ENCODE measurements at places on chromosomes 7 and 10. TPM values are rescaled to one million over a fixed set of nuclear protein-coding genes. Genes with fewer than 3 reads are reported as not detected.

DNA sequence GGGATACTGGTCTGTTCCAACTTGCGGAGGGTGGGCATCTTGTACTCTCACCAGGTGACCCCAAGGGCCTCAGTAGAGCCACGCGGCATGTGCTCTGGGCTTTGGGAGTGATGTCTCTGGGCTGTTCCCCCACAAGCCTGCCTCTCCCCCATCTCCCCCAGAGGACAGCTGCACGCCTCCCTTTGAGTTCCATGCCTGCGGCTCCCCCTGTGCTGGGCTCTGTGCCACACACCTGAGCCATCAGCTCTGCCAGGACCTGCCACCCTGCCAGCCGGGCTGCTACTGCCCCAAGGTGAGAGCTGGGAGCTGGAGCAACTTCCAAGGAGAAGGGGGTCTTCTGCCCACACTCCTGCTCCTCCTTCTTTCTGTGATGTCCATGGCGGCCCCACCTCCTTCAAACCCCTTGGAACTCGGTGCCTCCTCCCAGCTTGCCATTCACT is 15.0 kb upstream of the ZNF862 start:
- H3K36me3 ChIP-seq: no peaks in the 10 kb centered on the region
- no peaks in the 10 kb centered on the region for H3K4me1 ChIP-seq
- no peak overlapping the region for H3K27ac ChIP-seq

TMEM196 gene
- not detected for total RNA-seq

- no peaks in the 10 kb centered on the region for H3K27me3 ChIP-seq
- H3K4me1 ChIP-seq: no peaks in the 10 kb centered on the region
- H3K27ac ChIP-seq: no peak overlapping the region
- H3K4me3 ChIP-seq: no peak overlapping the region
- no peak for DNase-seq
Observed at GRCh38 chr7:107874605-107875446, 16.2 kb upstream of the DLD start.

DNA sequence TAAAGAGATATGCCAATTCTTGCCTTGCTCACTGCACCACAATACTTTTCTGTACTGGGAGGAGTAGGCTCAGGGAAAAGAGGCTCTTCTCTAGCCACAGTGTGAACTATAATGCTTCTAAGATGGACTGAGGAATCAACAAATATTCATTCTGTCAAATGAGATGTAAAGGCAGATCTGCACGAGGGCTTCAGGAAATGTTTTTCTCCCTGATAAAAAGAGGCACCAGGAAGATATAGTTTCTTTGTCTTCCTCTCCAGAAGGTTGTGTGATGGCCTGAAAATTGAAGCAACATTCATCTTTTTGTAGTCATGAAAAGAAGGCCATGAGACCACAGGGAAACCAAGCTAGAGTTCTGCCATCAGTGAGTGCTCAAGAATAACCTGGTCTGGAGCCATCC is 79.1 kb upstream of the NME8 start:
- no peaks in the 10 kb centered on the region for H3K27me3 ChIP-seq
- no peak overlapping the region for H3K27ac ChIP-seq
- no peaks in the 10 kb centered on the region for H3K36me3 ChIP-seq

DNA sequence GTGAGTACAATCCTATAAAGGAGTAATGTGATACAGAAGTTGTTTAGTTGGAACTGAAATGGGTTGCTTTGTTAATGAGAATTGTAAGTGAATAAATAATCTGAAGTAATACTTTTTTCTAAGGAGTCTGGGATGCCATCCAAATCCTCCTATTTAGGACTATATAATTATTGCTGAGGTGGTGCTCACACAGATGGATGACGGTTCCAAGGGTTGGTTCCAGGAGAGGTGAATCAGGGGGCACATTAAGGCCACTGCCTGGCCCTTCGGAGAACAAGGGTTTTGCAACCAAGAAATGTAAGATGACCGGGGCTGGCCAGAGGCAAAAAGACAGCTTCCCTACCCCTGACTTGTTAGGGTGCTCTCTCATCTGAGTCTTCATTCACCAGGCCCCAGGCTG is 352.7 kb downstream of the PHTF2 start:
- H3K36me3 ChIP-seq: no peaks in the 10 kb centered on the region
- H3K4me3 ChIP-seq: no peak overlapping the region
- H3K4me1 ChIP-seq: no peaks in the 10 kb centered on the region
- no peak overlapping the region for H3K27ac ChIP-seq

NPY4R gene
- not detected for total RNA-seq

PIP gene
- not detected for total RNA-seq

ZNF239 gene
- total RNA-seq: 1.4 TPM

DNA sequence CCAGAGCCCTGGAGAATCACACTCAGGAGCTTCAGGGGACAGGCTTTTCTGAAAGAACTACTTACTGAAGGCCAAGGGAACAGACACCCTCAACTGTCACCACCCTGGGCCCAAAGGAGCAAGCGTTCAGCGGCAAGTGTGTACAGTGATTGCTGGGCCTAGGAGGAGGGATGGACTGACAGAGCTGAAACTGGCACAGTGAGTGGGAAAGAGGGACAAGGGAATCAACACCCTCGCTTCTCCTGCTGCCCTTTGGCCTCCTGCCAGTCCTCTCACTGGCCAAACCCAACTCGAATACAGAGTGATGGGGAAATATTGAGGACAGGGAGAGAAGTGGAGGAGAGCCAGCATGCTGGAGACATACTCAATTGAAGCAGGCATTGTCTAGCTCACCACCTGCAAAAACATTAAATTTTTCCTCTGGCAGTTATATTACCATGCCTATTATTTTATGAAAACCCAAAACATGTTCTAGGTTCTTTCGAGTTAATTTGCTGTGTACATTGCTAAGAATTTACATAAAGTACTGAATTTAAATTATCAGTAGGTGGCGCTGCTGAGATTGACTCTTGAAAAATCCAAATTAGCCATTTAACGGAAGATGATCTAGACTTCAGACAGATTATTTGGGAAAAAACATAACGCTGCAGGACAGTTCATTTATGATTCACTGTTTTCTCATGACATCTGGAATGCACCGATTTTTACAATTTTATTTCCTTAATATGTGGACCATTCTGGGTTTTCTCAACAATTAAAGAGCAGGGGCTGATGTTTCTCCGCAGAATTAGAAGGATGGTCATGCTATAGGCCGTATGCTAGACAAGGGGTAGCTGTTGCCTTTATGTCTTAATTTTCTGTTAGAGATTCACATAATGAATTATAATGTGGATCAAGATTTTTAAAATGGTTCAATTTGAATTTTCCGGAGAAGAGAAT is 14.7 kb upstream of the TMEM236 start:
- H3K27me3 ChIP-seq: no peaks in the 10 kb centered on the region
- no peaks in the 10 kb centered on the region for H3K36me3 ChIP-seq
- no peaks in the 10 kb centered on the region for H3K4me1 ChIP-seq
- H3K4me3 ChIP-seq: no peak overlapping the region
- no peak overlapping the region for H3K27ac ChIP-seq
- DNase-seq: peak; percentile 59

CLCN1 gene
- 0.19 TPM for total RNA-seq

MRC1 gene
- 0.05 TPM for total RNA-seq

DNA sequence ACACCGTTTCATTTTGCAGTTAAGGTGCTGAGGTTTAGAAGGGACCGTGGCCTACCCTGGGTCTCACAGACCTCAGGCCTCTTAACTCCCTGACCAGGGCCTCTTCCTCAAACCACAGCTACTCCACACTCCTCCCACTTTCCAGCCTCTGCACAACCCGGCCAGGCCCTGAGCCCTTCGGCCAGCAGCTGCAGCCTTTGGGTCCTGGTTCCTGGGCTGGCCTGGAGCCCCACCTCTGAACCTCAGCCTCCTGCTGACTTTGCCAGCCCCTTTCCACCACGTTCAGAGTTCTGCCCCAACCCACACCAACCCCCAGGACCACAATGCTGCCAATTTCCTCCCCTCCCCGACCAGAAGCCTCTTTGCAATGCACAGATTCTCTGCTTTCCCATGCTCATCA is 84.1 kb downstream of the VOPP1 start:
- no peaks in the 10 kb centered on the region for H3K27me3 ChIP-seq
- H3K4me1 ChIP-seq: peaks cover 16% of the 10 kb centered on the region
- no peak overlapping the region for H3K27ac ChIP-seq
- peaks cover 40% of the 10 kb centered on the region for H3K36me3 ChIP-seq
- no peak overlapping the region for H3K4me3 ChIP-seq

MUC3A gene
- total RNA-seq: 0.24 TPM

DNA sequence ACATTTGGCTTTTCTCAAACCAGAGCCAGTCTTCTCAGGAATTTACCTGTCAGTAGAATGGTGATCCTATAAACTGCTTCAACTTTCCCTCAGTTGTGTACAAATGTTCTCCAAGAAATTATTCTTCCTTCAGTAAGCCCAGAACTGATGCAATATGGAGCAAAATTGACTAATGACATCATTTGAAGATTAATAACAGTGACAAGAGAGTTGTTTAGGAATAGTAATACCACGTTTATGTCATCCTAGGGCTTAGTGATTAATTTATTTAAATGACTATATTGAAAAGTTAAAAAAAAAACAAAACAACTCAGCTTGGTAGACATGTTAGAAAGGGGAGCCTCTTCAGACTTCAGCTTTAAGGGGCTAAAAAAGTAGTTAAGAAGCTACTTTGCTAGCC is 933.2 kb downstream of the GATA3 start:
- no peaks in the 10 kb centered on the region for H3K27me3 ChIP-seq
- H3K36me3 ChIP-seq: no peaks in the 10 kb centered on the region
- H3K4me1 ChIP-seq: no peaks in the 10 kb centered on the region
- no peak overlapping the region for H3K27ac ChIP-seq
- no peak overlapping the region for H3K4me3 ChIP-seq

- no peaks in the 10 kb centered on the region for H3K27me3 ChIP-seq
- H3K27ac ChIP-seq: no peak overlapping the region
- no peak for DNase-seq
- no peaks in the 10 kb centered on the region for H3K36me3 ChIP-seq
Observed at GRCh38 chr7:114630201-114630990, 215.8 kb downstream of the FOXP2 start.

DNA sequence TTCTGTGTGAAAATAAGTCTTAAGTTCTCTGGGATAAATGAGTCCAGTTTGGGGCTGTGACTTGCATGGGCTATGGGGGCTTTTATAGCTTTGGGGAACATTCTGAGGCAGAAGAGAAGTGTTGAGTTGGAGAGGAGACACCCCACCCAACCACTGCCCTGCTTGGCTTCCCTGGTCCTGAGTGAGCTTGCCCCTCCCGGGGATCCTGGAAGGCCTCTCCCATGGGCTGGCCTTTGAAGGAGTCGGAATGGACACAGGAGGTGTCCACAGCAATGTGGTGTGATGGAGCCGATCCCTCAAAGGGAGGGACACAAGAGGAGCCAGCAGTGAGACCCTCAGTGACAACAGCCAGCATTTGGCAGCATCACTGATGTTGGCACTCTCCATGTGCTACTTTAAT is 89.8 kb downstream of the GLRX3 start:
- DNase-seq: no peak
- H3K36me3 ChIP-seq: no peaks in the 10 kb centered on the region
- H3K4me3 ChIP-seq: no peak overlapping the region
- H3K27me3 ChIP-seq: no peaks in the 10 kb centered on the region

PNLIP gene
- not detected for total RNA-seq

DNA sequence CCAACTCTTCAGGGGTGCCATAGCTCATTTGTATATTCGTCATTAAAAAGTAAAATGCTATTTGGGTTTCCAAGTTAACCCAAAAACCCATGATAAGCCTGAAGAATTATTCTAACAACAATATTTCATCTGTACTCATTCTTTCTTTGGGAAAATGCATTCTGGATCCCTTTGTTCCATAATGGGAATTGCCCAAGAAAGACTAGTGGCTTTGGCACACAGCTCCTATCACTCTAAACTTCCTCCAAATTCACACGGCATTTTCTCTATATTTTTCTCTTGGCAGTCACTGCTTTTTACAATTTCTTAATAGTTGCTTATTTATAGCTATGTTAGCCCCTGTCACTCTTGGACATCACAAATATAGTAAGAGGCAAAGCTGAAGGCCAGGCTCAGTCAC is 29.1 kb downstream of the CHCHD3 start:
- DNase-seq: no peak
- H3K27me3 ChIP-seq: no peaks in the 10 kb centered on the region
- H3K27ac ChIP-seq: no peak overlapping the region
- no peak overlapping the region for H3K4me3 ChIP-seq
- no peaks in the 10 kb centered on the region for H3K36me3 ChIP-seq

DNA sequence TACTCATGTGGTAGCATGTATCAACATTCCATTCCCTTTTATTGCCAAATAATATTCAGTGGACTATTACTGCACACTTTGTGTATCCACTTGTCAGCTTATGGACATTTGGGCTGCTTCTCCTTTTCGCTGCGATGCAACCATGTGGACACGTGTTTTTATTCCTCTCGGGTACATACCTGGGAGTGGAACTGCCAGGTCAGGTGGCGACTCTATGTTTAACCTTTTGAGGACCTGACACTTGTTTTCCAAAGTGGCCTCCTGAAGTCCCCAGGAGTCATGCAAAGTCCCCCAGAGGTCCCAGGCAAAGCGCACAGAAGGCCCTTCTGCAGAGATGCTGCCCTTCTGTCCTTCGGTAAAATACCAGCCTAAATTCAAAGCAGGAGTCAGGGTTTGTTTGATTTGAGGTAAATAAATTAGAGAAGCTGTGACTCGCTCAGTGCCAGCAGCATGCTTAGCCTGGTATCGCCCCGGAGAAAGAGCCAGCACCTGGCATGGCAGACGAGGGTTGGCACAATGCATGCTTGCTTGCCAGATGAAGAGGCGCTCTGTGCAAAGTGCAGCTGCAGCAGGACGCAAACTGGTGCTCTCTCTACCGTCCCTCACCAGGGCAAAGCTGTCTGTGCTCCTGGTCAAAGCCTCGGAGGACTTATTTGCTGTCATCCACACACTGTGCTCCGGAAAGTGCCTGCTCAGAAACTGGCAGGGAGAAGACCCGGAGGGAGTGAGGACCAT is 37.8 kb downstream of the HIPK2 start:
- no peaks in the 10 kb centered on the region for H3K36me3 ChIP-seq
- H3K4me3 ChIP-seq: no peak overlapping the region
- no peak overlapping the region for H3K27ac ChIP-seq
- peaks cover 24% of the 10 kb centered on the region for H3K4me1 ChIP-seq
- no peak for DNase-seq

DNA sequence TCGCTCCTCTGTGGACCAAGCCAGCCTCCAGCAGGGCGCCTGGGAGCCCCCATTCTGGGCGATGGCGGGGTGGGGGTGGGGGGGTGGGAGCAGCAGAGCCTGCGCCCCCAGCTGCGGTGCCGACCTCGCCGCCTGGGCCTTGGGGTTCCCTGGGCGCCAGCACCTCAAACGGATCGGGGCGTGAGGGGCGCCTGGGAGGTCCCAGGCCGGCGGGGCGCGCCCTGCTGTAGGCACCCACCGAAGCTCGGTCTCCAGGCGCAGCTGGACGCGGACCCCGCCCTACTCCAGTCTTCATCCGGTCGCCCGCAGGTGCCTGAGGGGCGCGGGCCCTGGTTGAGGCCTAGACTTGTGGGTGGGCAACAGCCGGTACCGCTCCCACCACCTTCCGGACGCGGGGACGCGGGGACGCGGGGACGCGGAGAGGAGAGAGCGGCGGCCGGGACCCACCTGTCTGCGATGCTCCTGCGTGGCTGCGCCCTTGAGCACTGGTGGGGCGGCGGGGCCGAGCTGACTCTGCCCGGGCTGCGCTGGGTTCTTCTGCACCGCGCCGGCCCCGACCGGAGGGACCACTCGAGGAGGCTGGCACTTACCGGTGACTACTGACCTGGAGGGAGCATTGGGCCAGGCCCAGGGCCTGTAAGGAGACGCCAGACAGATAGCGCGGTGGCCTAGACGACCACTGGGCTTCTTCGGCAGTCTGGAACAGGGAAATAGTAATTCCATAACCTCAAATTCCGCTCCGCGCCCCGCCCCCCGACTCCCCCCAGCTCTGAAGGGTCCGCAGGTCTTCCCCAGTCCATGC is 5.5 kb upstream of the KCP start:
- H3K27me3 ChIP-seq: peaks cover 12% of the 10 kb centered on the region
- H3K36me3 ChIP-seq: no peaks in the 10 kb centered on the region
- DNase-seq: no peak
- peaks cover 11% of the 10 kb centered on the region for H3K4me1 ChIP-seq
